ENCODE measurements at places on chromosomes 6 and 20.

DNA sequence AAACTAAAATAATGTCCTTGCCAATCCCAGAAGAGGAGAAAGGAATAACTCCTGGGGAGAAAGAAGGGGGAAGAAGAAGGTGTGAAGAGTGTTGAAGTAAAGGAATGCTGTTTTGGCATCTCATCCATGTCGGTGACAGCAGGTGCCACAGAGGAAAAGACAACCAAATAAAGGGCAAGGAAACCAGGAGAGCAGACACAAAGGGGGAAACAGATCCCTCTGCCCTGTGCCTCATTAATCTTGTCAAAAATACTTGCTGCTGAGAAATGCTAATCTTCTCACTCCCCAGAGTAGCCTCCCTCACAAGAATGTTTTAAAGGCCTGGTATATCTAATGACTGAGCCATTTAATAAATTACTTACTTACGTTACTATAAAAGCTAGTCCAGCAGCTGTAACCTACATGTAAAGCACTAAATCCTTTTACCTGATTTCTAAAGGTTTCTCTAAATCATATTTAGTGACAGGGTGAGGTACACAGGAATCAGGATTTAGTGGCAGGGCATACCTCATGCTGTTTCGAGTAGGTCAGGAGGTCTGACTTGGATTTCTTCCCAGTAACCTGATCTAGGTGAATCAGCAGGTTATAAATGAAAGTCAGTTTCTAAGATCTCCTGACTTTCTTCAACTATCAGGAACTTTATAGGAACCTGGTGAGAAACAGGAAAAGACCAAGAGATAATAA is 377.1 kb downstream of the CENPW start:
- no peak for DNase-seq

- no peak for DNase-seq
Observed at GRCh38 chr6:146087386-146087785, 58.5 kb downstream of the GRM1 start.

GRCh38 chr6:27053738-27054137 is 193.8 kb upstream of the PRSS16 start:
- no peak for DNase-seq

GRCh38 chr20:22578221-22579118 is 5.9 kb downstream of the FOXA2 start:
- no peak for DNase-seq

GRCh38 chr20:22795433-22795832 is 211.1 kb upstream of the FOXA2 start:
- DNase-seq: no peak

DNA sequence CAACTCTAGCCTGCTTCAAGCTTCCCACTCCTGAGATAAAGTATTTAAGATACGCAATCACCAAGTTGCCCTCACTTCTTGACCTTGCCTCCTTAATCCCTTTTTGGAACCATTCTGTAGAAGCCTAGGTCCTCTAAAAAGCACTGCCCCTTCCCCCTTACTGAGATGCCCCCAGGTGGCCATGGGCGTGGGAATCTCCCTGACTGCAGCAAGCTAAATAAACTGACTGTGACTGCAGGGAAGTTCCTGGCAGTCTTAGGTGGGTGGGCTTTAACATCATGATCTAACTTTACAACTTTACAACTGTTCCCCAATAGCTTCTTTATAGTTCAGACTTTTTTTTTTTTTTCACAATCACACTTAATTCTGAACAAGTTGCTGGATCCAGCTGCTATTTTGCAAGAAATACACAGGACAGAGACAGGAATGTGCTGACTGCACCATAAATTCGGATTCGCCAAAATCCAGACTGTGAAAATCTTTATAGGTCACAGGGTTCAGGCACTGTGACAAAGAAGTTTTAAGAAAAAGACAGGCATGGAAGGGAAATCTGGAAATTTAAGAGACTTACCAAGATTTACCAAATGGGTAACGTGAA is 344.2 kb upstream of the SULF2 start:
- no peak for DNase-seq

GRCh38 chr6:112116221-112116620 is 28.8 kb downstream of the FAM229B start:
- DNase-seq: no peak

- DNase-seq: no peak
Observed at GRCh38 chr6:45783716-45784115, 231.9 kb downstream of the CLIC5 start.

DNA sequence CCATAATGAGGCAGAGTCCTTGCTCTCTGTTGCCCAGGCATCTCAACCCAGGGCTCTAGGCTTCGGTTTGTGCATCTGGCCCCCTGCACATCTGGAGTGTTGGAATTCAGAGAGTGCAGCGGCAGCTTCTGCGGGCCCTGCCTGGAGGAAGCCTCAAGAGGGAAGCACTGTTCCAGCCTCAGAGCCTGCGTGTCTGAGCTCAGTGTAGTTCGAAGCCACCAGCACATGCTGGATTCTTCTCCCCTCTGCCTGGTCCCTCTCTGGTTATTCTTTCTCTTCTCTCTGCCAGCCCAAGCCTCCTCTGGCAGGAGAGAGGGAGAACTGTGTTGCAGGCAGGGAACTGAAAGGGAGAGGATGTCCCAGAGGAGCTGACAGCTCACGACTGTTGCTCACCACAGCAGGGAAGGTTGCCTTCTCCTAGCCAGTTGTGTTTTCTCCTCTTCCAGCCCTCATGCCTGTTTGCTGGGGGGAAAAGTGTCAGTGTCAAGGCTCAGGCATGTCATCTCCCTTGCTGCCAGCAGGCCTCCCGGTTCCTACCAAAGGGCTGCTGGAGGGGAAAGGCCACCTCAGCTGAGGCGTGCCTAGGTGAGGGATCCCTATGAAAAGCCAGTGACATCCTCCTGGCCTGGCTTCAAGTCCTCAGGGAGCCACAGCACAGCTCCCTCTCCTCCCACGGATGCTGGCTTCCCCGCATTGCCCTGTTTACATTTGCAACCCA is 126.0 kb upstream of the LRFN2 start:
- DNase-seq: no peak

DNA sequence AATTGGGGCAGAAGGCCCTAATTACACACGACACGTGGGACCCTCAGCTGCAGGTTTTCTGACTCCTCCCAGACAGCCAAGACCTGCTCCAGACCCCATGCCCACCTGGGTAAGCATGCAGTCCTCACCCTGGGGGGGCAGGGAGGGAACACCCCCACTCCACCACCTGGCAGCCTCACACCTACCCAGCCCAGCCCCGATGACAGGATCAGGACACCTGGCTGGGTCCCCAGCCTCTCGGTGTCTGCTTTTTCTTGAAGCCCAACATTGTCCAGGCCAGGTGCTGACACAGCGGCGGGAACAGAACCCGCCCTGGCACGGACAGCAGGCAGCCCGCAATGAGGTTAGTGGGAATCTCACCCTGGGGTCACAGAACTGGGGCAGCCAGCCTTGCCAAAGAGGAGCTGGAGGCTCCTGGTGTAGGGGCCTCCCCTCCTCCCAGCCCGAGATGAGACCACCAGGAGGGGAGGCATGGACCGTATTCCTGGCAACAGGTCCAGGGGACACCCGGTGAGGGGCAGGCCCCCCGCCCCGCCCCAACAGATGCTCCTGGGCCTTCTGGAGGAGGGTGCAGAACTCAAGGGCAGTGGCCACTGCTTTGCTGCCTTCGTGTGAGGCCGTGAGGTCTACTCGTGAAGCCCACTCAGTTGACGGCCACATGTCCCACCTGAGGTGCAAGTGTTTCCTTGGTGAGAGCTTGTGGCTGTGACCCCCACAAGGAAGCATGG is 103.8 kb downstream of the DLL1 start:
- DNase-seq: no peak

DNA sequence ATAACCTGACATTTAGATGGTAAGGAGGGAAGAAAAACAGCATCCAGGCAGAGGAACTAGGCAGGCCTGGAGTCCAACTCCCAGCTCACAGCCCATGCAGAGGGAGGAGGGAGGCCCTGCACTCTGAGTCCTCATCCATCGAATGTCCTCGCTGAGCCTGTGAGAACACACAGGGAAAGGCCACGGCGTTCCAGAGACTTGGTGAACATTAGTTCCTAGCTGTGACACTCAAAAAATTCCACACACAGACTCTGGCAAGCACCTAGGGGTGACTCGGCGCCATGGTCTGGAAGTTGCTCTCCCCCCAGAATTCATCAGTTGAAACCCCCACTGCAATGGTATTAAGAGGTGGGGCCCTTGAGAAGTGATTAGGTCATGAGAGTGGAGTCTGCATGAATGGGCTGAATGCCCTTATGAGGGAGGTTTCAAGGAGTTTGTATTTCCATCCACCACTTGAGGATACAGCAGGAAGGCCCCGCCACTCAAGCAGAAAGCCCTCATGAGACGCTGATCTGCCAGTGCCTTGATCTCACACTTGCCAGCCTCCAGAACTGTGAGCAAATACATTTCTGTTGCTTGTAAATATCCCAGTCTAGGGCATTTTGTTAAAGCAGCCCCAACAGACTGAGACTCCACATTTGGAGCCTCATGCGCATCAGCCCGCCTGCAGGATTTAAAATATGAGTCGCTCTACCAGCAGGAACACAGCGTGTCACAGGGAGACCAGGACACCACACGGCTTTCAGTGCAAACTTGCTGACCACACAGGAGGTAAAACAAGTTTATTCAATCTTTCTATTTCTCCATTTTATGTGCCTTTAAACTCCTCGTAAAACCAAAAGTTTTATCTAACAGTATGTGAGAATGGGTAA is 73.9 kb downstream of the WDR27 start:
- no peak for DNase-seq

GRCh38 chr6:80480421-80481157 is 374.1 kb downstream of the BCKDHB start:
- DNase-seq: no peak

DNA sequence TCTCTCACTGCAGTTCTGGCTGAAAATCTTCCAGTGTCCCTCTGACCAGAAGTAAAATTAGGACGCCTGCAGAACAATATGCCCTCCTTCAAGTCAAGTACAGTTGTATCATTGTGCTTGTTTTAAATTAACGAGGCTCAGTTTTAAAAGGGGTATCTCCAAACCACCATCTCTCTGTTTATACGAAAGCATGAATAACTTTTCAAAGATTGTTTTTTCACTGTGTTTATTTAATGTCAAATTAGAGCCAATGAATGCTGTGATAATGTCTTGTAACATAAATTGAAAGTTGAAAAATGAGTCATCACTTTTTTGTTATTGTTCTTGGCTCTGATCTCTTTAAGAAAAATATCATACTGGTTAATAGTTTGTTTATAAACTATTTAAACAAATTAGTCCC is 230.7 kb upstream of the THEMIS start:
- DNase-seq: no peak

- no peak for DNase-seq
Observed at GRCh38 chr6:6583836-6584235, 4.7 kb upstream of the LY86 start.

DNA sequence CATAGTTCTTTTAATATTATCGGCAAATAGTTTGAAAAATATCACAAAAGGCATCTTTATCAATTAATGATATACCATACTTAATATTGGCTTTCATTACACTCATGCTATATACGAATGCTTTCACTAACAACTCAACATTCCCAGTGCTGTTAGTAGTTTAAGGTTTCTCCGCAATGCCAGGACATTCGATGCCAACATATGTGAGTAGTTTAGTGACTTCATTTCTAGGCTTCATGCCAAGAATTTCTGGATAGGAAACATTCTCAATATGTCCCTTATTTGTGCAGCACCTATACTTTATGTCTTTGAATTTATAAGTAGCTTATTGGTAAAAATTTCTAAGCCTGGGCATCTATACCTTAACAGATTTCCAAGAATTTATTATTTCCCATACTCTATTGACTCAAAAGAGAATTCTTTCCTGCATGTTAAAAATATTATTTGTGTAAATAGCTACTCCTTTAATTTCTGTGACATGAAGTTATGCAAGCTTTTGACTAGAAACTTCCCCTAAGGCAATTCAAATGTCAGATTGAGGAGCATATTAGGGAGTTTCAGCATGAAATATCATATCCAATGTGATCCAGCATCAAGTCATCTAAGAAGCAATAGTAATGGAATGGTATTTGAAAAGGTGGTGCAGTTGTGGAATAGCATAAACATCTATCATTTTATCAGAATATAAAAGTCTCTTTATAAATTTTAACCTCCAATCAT is 236.0 kb upstream of the STXBP5 start:
- DNase-seq: no peak

- DNase-seq: no peak
Observed at GRCh38 chr6:7559651-7560385, 18.3 kb downstream of the DSP start.

GRCh38 chr6:107244742-107245480 is 129.6 kb upstream of the BEND3 start:
- no peak for DNase-seq

GRCh38 chr6:3848380-3848779 is 793 bp upstream of the FAM50B start:
- DNase-seq: no peak

GRCh38 chr6:41531591-41532582 is 14.3 kb upstream of the FOXP4 start:
- DNase-seq: peak; percentile 80

- no peak for DNase-seq
Observed at GRCh38 chr20:56595746-56596475, 33.2 kb upstream of the TFAP2C start.

GRCh38 chr6:47483853-47484546 is 6.4 kb downstream of the CD2AP start:
- DNase-seq: no peak

DNA sequence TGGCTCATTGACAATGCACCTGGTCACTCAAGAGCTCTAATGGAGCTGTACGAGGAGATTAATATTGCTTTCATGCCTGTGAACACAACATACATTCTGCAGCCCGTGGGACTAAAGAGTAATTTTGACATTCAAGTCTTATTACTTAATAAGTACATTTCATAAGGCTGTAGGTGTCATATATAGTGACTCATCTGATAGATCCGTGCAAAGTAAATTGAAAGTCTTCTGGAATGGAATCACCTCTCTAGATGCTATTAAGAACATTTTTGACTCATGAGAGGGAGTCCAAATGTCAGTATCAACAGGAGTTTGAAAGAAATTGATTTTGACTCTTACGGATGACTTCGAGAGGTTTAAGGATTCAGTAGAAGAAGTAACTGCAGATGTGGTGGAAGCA is 267.9 kb downstream of the CLVS2 start:
- no peak for DNase-seq

GRCh38 chr6:168103050-168103830 is 24.2 kb upstream of the FRMD1 start:
- DNase-seq: no peak

DNA sequence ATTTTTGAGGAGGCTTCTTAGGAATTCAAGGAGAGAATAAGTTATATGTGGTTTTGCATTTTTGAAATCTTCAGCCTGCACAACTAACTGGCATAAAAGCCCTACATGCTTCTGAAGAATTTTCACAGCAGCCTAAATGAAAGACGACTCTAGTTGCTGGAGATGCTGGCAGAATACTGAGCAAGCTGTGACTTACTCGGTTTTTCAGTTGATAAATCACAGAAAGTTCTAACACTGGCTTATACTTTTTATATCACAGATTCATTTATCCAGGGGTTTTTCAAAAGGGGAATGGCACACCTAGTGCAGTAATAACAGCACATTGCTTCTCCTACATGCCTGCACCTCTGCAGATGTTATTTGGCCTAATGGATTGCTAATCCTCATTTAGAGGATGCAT is 134.6 kb downstream of the IMPG1 start:
- DNase-seq: no peak

- no peak for DNase-seq
Observed at GRCh38 chr6:71250099-71250602, 38.5 kb upstream of the OGFRL1 start.
